ENCODE measurements at places on chromosomes 13 and 19.

- DNase-seq = no peak
Observed at GRCh38 chr13:114228176-114228575, 6.5 kb upstream of the CDC16 start.

- no peak for DNase-seq
Observed at GRCh38 chr13:92175330-92175729, 776.9 kb downstream of the GPC5 start.

DNA sequence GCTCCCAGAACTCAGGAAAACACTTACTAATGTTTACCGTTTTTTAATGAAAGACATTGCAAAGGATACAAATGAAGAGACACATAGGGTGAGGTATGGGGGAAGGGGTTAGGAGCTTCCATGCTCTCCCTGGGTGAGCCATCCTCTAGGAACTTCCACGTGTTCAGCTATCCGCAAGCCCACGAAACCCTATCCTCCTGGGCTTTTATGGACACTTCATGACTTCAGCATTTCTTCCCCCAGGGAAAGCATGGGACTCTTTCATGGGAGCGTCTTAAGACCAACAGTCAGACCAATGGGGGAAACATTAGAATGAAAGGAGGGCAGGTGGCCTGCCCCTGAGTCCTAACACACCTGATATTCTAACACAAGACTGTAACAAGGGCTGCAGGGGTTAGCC lies 6.6 kb upstream of the ESD start:
- no peak for DNase-seq

DNA sequence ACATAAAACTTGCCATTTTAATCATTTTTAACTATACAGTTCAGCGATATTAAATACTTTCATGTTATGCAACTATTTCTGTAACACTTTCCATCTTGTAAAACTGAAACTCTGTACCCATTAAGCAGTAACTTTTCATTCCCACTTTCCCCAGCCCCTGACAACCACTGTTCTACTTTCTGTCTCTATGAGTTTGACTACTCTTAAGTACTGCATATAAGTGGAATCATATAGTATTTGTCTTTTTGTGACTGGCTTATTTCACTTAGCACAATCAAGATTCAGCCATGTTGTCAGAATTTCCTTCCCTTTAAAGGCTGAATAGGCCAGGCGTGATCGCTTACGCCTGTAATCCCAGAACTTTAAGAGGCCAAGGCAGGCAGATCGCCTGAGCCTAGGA lies 56.2 kb downstream of the ARHGAP35 start:
- no peak for DNase-seq

GRCh38 chr19:33487901-33488800 lies 33.4 kb downstream of the PEPD start:
- DNase-seq = no peak

DNA sequence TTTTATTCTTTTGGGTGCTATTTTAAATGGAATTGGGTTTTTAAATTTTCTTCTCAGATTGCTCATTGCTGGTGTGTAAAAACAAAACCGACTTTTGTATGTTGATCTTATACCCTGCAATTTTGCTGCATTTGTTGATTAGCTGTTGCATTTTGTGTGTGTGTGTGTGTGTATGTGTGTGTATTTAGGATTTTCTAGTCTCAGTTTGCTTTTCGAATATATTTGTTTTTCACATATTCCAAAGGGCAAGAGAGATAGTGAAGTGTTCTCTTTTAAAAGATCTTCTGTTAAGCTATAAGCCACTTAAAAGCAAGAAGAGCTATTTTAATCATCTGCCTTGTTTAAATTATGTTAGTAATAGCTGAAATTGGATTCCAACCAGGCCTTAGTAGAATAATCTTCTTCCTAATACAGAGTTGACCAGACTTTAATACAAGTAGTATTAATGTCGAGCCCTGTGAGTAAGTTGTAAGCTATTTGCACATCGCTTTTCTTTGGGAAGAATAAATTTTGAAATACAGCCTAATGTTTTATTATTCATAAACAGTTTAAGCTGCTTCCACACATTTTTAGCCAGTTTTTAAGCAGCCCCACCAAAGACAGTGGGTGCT lies 57.4 kb downstream of the TM9SF2 start:
- DNase-seq = no peak

DNA sequence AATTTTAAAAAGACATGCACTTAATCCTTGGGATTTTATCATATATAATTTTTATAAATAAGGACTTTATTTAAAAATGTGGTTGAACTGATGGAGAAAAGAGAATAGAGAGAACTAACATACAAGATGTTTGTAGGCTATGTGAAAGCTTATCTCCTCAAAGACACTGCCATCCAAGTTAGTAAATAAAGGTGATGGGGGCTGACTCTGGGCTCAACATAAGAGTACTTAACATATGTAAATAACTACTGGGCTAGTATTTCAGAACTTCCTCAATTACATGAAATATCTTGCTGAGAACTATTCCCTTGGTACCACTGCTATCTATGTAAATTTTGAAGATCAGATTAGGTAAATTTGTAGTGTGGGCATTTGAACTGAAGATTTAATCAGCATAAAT lies 1017.3 kb upstream of the PCDH20 start:
- DNase-seq = no peak

DNA sequence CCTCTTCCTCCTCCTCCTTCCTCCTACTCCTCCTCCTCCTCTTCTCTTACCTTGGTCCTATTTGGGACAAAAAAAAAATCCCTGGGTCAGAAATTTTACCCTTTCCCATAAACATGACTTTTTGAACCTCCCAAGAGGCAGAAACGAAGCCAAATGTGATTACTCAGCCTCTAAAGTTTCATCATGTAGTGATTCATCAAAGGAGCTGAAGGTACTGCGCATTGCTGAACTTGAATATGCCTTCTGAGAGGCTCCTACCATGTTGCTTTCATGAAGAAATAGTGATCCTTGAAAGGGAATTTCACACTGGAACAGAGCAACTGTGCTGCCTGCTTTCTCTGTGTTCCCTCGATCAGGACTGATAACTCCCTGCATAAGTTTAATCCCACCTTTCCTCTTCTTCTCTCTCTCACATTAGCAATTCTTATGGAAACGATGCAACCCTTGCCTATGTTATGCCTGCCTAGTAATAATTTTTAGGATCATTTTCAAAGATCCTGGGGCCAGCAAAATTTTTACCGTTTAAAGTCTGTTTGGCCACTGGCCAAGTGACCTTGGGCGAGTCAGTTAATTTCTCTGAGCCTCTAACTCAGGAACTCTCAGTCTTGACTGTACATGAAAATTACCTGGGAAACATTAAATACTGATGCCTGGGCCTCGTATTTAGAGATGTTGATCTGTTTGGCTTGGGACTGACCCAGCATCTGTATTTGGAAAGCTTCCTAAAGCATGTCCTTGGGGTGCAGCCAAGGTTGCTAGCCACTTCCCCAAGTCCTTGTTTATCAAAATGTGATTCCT lies 149.5 kb downstream of the DCT start:
- DNase-seq = no peak

DNA sequence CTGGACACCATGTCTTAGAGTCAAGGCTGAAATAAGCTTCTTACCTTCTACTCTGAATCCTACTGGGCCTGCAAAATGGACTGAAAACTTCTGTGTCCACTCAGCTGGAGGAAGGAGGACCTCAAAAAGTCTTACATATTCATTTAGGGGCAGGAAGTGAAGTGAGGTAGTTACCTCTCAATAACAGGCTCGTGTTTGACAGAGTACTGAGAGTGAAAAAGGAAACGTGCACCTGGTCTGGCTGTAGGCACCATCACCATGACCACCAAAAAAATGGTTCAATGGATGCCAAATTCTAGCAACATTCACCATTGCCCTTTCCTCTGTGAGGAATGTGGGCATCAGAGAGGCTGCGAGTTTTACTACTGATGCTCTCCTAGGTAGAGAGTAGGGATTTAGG lies 176.2 kb downstream of the RFC3 start:
- DNase-seq = no peak

DNA sequence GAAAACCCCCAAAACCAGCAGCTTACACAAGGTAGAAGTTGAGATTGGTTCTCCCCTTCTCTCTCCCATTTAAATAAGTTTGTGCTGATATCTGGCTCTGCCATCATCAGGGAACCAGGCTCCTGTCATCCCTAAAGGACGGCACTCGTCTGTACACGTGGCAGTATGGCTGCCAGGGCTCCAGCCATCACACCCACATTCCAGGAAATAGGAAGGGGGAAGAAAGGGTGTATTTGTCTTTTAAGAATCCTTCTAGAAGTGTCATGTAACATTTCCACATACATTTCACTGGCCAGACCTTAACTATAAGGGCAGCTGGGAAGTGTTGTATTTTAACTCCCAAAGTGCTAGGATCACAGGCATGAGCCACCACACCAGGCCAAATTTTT lies 10.1 kb downstream of the SPC24 start:
- DNase-seq = no peak

GRCh38 chr13:24279327-24280110 lies 29.9 kb upstream of the C1QTNF9 start:
- DNase-seq = no peak

DNA sequence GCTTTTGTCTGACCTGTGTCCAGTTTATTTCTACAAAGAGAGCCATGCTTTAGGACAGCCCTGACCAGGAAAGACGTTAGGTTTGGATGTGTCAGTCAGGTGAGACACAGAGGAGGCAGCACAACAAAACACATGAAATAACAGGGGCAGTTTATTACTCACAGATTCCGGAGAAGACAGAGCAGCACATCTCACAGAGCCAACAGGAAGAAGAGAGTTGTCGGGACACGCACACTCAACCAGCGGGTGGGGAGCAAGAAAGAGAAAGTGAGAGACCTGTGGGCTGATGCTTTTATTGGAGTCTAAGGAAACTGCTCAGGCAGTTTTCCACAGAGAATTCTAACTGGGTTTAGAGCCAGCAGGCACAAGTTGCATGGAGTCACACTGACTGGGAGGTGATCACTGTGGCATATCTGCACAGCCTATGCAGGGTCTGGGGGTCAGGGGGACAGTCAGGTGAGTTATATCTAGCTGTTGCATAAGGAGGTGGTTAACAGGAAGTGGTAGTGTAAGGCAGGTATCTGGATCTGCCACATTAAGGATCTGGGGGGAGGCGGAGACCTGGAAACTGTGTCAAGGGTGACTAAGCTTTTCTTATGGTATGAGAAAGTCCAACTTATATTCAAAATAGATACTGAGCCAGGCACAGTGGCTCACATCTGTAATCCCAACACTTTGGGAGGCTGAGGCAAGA lies 24.1 kb upstream of the CEACAM20 start:
- no peak for DNase-seq

DNA sequence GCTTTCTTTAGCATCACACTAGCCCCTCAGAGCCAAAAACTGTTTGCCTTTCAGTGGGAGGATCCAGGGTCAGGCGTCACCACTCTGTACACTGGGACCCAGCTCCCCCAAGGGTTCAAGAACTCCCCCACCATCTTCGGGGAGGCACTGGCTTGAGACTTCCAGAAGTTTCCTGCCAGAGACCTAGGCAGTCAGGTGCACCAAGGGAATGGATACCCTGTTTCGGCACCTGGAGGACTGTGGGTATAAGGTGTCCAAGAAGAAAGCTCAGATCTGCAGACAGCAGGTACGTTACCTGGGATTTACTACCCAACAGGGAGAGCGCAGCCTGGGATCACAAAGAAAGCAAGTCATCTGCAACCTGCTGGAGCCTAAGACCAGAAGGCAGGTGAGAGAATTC lies 603.0 kb downstream of the UQCRFS1 start:
- DNase-seq = no peak

GRCh38 chr13:40979232-40979631 lies 39.9 kb downstream of the ELF1 start:
- DNase-seq = no peak

DNA sequence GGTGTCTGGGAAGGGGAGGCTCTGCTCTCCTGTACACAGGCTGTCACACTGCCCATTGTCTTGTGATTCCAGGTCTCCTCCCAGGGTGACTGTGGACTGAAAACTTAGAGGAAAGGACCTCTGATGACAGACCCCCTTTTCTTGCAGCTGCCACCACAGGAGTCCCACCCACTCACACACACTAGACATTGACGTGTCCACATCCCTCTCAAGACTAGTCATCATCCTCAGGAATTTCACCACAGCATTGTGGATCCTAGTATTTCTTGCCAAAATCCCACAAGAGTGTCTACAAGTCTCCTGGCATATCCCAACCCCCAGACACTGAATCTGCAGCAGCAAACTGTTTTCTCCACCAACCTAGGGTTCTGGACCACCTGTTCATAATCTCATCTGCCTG lies 5.3 kb downstream of the ZNF85 start:
- DNase-seq = no peak

DNA sequence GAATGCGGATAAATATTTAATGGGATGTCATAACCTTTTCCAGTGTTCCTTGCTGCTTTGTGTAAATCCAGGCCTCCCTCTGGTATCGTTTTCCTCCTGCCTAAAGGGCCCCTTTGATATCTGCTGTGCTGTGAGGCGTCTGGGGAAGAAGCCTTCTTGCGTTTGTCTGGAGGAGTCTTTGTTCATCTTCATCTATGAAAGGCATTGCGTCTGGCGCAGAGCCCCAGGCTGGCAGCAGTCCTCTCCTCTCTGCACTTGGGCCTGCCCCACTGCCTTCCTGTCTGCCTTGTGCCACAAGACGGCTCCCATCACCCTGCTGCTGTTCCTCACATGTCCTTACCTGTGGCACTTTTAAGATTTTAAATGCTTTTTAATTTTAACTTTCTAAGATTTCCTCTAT lies 9.8 kb downstream of the PROZ start:
- no peak for DNase-seq

GRCh38 chr13:101298517-101298916 lies 117.8 kb downstream of the NALCN start:
- DNase-seq = no peak

DNA sequence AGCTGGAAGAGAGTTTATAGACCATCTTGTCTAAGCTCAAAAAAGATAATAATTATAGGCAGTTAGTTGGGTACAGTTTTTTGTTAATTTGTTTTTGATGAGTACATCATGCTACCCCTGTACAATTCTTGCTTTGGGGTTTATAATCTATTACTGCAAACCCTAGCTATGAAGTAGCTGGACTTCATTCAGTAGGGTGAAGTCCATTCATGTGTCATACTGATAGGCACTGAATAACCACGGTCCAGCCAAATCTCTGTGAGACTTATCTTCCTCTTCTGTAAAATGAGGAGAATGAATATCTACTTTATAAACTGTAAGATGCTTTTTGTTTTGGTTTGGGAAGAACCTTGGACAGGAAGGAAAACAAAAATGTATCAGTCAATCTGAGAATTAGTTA lies 19.5 kb downstream of the SLC46A3 start:
- no peak for DNase-seq

Data from stimulated activated CD8-positive, alpha-beta memory T cell treated with anti-CD3 and anti-CD28 coated beads, Interleukin-4, amount 100 ng/mL, for 1 hour (primary cell).